ENCODE measurements at places on chromosomes 11 and 22.
A peak's percentile ranks its signal among the peaks of the same experiment; 100 is the strongest.

DNA sequence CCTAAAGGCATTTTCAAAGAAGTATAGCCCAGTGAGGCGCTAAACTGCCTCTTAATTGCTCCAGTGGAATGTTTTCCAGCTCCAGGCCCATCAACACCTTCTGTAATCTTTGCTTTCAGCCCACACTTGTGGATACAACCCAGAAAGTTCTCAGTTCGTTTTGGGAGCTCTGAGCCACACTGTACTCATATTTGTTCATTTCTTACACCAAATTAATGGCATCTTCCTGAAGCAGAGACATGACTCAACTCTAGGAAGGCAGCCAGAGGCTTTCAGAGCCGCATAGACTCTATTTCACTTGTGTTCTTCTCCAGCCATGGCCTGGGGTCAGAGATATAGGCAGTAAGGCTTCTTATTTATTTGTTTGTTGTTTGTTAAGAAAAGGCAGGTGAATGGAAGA is 175.5 kb upstream of the NCAM1 start:
- no peak for DNase-seq
- no peaks in the 10 kb centered on the region for H3K36me3 ChIP-seq
- no peak overlapping the region for H3K4me3 ChIP-seq
- H3K4me1 ChIP-seq, result peaks cover 3% of the 10 kb centered on the region

DNA sequence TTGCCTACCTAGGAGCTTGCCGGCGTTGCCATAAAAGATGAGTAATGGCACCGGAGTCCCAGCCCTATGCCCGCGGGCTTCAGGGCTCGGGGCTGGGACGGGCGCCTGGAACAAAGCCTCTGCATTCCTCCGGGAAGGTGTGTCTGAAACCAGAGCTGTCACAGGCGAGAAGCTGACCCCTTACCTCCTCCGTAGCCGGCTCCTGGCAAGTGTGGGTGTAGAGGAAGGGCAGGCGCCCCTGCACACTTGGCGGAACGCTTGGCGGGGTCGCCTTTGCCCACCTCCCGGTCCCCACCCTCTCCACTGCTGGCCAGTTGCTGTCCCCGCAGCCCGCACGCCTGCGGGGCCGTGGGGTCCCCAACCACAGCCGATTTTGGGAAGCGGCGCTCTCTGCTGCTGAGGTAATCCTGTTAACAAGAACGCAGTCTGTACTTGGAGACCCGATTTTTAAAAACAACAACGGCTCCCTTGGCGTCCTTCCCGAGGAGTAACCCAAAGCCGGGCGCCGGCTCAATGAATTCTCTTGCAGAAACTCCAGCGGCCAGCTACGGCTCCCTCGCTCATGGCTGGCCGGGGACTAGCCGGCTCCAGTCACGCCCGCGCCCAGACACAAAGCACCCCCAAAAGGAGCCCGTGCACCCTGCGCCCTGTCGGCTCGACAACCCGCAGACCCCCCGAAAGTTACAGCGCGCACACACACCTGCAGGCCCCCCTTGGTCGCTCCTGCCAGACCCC is 89.2 kb downstream of the PLEKHA7 start:
- no peaks in the 10 kb centered on the region for H3K27me3 ChIP-seq
- no peaks in the 10 kb centered on the region for H3K36me3 ChIP-seq
- H3K27ac ChIP-seq, result no peak overlapping the region
- H3K4me1 ChIP-seq, result no peaks in the 10 kb centered on the region
- peak overlapping the region; percentile 36 for H3K4me3 ChIP-seq
- DNase-seq, result peak; percentile 63

DNA sequence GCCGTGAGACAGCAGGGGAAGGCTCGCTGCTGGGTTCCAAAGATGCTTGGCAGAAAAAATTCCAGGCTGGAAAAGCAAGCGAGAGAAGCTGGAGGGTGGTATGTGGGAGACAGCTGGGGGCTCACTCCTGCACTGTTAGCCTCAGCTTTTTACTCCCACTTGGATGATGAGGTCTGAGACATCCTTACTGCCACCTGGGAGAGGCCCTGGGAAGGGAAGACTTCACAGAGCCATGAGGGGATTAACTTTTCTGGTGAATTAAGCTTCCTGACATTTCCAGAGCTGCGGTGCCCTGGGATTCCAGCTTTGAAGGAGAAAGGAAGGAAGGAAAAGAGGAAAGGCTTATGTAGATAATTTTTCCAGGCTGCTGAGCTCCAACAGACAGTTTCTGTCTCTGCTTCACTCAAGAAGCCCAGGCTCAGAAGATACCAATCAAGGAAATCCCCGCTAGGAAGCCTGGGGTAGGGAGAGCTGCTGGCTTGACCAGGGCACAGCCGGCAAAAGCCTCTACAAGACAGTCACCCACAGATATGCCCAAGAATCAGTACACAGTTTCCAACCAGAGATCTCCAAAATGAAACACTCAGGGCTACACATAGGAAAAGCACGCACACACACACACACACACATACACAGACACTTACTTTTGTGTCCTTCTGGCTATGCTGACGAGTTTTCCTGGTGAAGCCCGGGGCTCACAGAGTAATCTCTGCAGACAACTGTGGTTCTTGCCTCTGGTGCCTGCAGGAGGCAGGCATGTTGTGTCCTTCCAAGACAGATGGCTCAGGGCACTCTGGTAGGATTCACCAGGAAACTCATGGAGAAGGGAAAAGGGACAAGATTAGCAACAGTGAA is 907 bp downstream of the MCHR1 start:
- no peak overlapping the region for H3K27ac ChIP-seq
- no peaks in the 10 kb centered on the region for H3K36me3 ChIP-seq
- H3K4me3 ChIP-seq, result no peak overlapping the region
- H3K4me1 ChIP-seq, result no peaks in the 10 kb centered on the region
- H3K27me3 ChIP-seq, result no peaks in the 10 kb centered on the region

- H3K27ac ChIP-seq, result no peak overlapping the region
- DNase-seq, result no peak
- no peak overlapping the region for H3K4me3 ChIP-seq
- H3K27me3 ChIP-seq, result no peaks in the 10 kb centered on the region
- H3K4me1 ChIP-seq, result no peaks in the 10 kb centered on the region
Observed at GRCh38 chr11:32830413-32830738, 649 bp downstream of the PRRG4 start.

DNA sequence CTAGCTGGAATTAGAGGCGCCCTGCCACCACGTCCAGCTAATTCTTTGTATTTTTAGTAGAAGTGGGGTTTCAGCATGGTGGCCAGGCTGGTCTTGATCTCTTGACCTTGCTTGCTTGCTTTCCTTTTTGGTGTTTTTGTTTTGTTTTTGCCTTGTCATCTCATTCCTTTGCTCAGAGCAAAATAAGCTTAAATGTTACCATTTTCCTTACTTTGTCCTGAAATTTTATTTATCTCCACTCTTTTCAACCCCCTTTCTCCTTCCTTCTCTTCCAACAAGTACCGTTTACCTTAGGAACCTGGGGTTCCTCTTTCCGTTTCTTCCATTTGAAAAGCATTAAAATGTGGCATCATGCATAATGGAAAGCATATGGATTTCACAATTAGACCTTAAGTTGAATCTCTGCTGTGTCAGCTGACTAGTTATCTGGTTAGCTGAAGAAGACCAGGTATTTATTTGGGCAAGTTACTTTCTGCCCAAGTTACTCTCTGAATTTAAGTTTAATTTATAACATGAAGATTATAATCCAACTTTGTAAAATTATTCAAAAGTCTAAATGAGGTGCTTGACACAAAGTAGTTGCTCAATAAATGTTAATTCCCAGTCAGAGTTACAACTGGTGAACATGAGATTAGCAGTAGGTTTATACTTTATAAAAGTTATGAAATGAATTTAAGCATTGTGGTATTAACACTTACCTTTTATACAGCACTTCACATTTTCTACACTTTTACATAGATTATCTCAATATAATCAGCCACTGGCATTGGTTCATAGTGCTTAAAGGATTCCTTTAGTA is 69.7 kb downstream of the PRMT3 start:
- H3K36me3 ChIP-seq, result no peaks in the 10 kb centered on the region
- H3K27ac ChIP-seq, result no peak overlapping the region
- H3K4me1 ChIP-seq, result no peaks in the 10 kb centered on the region
- H3K4me3 ChIP-seq, result no peak overlapping the region
- no peak for DNase-seq
- no peaks in the 10 kb centered on the region for H3K27me3 ChIP-seq

DNA sequence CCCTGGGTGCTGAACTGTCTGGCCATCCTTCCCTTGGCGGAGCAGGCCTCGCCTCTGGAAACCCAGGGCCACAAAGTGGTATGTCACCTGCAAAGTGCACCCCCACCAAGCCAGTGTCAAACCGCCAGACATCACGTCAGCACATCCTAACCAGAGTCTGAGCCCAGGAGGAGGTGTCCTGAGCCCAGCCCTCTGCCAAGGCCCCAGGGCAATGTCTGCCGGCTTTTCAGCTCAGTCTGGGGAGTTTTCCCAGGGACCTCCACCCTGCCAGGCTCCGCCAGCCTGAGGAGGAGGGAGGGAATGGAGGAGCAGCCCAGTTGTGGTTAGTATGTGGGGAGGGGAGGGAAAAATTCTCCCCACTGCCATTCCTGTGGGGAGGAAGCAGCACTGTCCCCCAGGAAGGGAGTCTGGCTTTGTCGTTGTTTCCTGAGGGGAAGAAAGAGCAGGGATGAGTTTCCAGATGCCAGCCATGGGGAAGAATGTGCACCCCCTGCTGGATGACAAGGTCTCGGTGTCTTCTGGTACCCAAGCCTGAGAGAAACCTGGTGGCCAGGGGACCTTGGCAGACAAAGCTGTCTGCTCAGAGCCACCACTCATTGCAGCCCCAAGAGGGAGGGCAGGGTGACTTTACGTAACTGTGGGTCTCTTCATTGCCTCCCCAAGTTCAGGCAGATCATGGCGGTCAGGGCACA is 81.4 kb upstream of the CD82 start:
- DNase-seq, result no peak
- H3K36me3 ChIP-seq, result no peaks in the 10 kb centered on the region
- H3K4me1 ChIP-seq, result no peaks in the 10 kb centered on the region
- no peak overlapping the region for H3K4me3 ChIP-seq

- no peaks in the 10 kb centered on the region for H3K27me3 ChIP-seq
- no peaks in the 10 kb centered on the region for H3K36me3 ChIP-seq
- no peak overlapping the region for H3K27ac ChIP-seq
- no peaks in the 10 kb centered on the region for H3K4me1 ChIP-seq
- DNase-seq, result no peak
Observed at GRCh38 chr22:31604137-31604705, 57.8 kb downstream of the PISD start.

- no peaks in the 10 kb centered on the region for H3K36me3 ChIP-seq
- H3K4me1 ChIP-seq, result no peaks in the 10 kb centered on the region
- no peaks in the 10 kb centered on the region for H3K27me3 ChIP-seq
- no peak overlapping the region for H3K4me3 ChIP-seq
- DNase-seq, result no peak
Observed at GRCh38 chr22:45454275-45454674, 40.8 kb downstream of the RIBC2 start.

GRCh38 chr11:120215634-120216033 is 4.8 kb downstream of the OAF start:
- H3K4me1 ChIP-seq, result no peaks in the 10 kb centered on the region
- H3K4me3 ChIP-seq, result no peak overlapping the region
- H3K36me3 ChIP-seq, result no peaks in the 10 kb centered on the region
- no peak for DNase-seq

GRCh38 chr11:3192511-3193372 is 25.9 kb downstream of the MRGPRG start:
- no peaks in the 10 kb centered on the region for H3K4me1 ChIP-seq
- no peaks in the 10 kb centered on the region for H3K36me3 ChIP-seq
- no peaks in the 10 kb centered on the region for H3K27me3 ChIP-seq

- no peaks in the 10 kb centered on the region for H3K27me3 ChIP-seq
- no peaks in the 10 kb centered on the region for H3K36me3 ChIP-seq
- H3K4me3 ChIP-seq, result no peak overlapping the region
- no peak overlapping the region for H3K27ac ChIP-seq
- no peaks in the 10 kb centered on the region for H3K4me1 ChIP-seq
Observed at GRCh38 chr11:103926990-103927389, 109.5 kb upstream of the DDI1 start.

- H3K27ac ChIP-seq, result no peak overlapping the region
- H3K4me3 ChIP-seq, result no peak overlapping the region
- DNase-seq, result no peak
- no peaks in the 10 kb centered on the region for H3K27me3 ChIP-seq
- H3K36me3 ChIP-seq, result no peaks in the 10 kb centered on the region
Observed at GRCh38 chr11:10319702-10320558, 15.1 kb downstream of the ADM start.

DNA sequence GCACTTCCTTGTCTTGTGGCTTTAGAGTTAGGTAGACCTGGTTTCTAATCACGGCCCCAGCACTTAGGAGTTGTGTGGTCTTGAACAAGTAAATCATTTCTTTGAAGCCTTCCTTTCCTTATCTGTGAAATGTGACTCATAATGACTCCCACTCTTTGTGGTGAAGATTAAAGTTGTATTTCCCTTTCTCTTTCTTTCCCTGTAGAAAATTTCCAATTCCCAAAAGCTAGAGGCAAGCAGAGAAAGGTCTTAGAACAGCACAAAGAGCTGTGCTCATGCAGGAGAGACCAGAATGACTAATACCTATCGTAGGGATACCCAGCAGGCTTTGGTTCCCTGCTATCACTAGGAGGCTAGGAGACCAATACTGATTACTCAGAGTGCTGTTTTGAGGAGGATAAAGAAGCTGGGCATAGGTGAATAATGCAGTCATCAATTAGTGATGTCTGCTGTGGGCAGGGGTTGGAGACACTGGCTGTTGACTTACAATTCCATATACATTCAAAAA is 270.7 kb upstream of the SYN3 start:
- no peak overlapping the region for H3K27ac ChIP-seq
- DNase-seq, result no peak
- H3K36me3 ChIP-seq, result no peaks in the 10 kb centered on the region
- no peaks in the 10 kb centered on the region for H3K4me1 ChIP-seq

DNA sequence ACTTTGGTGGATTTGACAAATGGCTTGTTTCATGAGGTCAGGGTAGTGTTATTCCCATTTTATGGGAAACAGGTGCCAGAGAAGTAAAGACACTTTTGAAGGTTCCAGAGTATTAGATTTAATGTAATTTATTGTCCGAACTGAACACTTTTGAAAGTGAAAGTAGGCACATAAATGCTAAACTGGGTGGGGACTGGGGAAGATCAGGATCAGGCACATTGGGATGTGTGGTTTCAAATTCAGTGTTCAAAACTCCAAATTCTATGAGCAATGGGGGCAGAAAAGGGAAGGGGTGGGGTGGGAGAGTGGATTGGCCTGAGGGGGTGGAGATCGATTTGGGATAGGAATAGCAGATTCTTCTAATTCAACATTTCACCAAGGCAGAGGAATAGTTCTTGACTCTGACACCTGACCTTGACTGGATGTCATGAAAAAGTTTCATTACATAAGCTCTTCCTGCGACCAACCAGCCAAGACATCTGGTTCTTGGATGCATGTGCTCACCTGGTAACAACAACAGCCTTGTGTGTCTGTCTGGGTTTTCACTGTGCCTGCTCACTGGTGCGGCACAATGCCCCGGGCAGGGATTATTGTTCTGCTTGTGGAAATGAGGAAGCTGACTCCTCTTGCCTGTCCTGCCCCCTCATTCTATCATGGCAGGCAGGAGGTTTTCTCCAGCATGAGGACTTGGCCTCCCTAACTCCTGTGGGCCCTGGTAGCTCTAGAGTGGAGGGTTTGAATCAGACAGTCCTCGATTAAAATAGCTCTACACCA is 10.8 kb downstream of the PPFIBP2 start:
- no peaks in the 10 kb centered on the region for H3K36me3 ChIP-seq
- no peak for DNase-seq

GRCh38 chr11:70128435-70128906 is 50.4 kb downstream of the ANO1 start:
- no peak overlapping the region for H3K4me3 ChIP-seq
- DNase-seq, result peak; percentile 92
- H3K27me3 ChIP-seq, result no peaks in the 10 kb centered on the region
- H3K4me1 ChIP-seq, result no peaks in the 10 kb centered on the region
- peak overlapping the region; percentile 10 for H3K27ac ChIP-seq
- H3K36me3 ChIP-seq, result peaks cover 5% of the 10 kb centered on the region

- H3K4me3 ChIP-seq, result no peak overlapping the region
- H3K4me1 ChIP-seq, result peaks cover 10% of the 10 kb centered on the region
- no peak overlapping the region for H3K27ac ChIP-seq
- no peaks in the 10 kb centered on the region for H3K27me3 ChIP-seq
- H3K36me3 ChIP-seq, result no peaks in the 10 kb centered on the region
Observed at GRCh38 chr11:122343210-122343609, 227.2 kb upstream of the BLID start.

Measured in aorta (tissue), 5 donors.